HT1080 (cell line): ENCODE measurements at places on chromosomes 16 and 17.

DNA sequence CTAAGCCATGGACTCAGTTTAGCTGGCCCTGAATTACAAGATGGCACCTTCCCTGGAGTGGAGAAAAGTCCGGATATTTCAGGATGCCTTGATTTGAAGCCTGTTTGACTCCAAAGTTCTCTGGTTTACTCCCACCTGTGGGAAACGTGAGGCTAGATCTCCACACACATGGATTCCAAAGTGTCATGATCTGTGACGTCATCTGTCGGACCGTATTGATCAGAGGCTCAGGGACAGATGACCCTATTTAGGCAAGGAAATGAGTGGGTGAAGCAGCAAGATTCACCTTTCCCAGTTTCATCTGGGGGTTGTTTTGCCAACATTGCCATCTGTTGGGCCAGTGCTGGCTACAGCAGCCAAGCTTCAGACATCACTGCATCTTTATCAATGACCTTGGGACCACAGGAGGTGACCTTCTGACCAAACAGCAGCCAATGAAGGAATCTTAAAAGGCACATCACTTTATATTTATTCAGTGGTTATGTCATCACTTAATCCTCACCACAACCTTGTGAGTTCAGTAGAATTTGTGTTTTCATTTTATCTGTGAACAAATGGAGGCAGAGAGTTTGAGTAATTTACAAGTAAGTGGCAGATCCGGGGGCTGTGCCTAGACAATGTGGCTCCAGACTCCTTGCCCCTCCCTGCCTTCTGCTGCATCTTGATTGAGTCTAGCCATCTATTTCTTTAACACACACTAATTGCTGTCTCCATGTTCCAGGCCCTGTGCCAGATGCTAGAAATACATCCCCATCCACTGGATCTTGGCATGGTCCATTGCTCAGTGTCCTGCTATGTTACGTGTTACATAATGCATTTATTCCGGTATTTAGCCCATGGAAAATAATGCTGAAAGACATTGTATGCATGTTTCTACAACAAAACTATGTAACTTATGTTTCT lies 1.5 kb upstream of the CDH13 start:
- DNase-seq = peak; percentile 61

GRCh38 chr16:52756812-52757517 lies 210.0 kb upstream of the TOX3 start:
- no peak for DNase-seq

- DNase-seq = no peak
Observed at GRCh38 chr16:15052747-15053476, 3.0 kb downstream of the NTAN1 start.

DNA sequence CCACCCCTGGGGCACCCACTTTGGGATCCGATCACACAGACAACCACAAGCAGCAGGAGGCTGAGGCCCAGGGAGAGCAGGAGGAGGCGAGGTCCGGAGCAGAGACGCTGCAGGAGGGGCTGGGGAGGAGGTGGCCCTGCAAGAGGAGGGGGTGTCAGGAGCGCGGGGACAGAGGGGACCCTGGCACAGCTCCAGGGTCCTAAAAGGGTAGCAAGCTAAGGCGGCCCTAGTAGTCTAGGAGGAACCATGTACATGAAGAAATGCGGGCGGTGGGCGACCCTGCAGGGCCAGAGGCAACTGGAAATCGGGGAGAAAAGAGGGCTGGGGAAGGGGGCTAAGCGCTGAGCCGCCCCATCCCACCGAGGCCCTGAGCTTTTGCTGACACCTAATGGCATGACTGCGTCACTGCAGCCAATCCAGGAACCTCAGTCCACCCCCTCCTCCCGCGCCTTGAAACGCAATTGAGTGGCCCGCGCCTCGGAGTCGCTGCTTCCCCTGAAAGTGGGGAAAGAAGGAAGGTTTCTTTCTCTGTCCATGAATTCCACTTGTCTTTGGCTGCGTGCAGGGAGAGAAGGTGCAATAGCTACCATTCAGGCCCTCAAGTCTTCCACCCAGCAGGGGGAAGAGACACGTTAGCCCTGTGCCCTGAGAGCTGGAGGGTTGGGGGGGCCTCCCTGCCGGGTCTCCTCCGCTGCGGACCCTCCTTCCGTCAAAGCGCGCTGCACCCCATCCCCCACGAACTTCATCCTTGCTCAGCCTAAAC lies 1.8 kb downstream of the ASGR1 start:
- DNase-seq = peak; percentile 55

GRCh38 chr16:27027971-27028370 lies 38.8 kb upstream of the C16orf82 start:
- no peak for DNase-seq

- no peak for DNase-seq
Observed at GRCh38 chr16:66521252-66521713, 28.6 kb downstream of the TK2 start.

DNA sequence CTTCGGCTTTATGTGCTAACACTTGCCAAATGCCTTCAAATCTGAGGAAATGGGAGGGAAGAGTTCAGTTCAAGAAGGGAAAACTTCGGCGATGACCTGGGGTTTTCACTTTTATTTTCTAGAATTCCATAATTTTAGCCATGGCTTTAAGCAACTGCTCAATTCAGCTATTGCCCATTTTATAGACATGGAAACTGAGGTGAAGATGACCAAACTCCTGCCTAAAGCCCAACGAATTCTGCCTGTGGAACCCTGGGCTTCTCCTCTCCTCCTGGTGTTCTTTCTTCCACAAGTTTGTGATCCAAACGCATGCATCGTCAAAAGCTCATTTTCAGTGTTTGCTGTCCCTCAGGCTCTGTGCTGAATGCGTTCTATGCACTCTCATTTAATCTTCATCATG lies 49.4 kb upstream of the NDRG4 start:
- DNase-seq = no peak

- DNase-seq = no peak
Observed at GRCh38 chr17:22510504-22510903, 818.2 kb downstream of the KCNJ18 start.

- DNase-seq = no peak
Observed at GRCh38 chr16:22739077-22739476, 74.9 kb upstream of the HS3ST2 start.

GRCh38 chr16:80433623-80434022 lies 107.2 kb upstream of the DYNLRB2 start:
- DNase-seq = peak; percentile 63

DNA sequence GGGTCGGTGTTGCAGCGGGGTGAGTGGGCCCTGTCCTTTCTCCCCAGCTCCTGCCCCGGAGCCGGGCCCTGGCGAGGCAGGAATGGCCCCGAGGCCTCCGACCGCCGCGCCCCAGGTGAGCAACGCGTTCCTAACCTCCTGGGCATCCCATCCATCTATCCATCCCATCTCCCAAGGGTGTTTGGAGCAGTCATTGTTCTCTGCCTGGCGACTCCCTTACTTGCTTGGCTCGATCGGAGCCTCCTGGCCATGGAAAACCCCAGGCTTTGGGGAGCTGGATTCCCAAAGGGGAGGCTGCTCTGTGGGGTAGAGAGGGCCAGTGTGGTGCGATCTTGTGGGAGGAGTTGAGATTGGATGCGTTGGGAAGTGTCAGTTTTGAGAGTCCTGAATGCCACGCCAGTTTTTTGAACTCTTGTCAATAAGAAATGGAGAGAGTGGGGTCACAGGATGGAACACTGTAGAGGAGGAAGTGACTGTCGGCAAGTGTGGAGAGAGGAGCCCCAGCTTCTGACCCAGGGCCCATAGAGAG lies 684 bp downstream of the ZFP90 start:
- no peak for DNase-seq

DNA sequence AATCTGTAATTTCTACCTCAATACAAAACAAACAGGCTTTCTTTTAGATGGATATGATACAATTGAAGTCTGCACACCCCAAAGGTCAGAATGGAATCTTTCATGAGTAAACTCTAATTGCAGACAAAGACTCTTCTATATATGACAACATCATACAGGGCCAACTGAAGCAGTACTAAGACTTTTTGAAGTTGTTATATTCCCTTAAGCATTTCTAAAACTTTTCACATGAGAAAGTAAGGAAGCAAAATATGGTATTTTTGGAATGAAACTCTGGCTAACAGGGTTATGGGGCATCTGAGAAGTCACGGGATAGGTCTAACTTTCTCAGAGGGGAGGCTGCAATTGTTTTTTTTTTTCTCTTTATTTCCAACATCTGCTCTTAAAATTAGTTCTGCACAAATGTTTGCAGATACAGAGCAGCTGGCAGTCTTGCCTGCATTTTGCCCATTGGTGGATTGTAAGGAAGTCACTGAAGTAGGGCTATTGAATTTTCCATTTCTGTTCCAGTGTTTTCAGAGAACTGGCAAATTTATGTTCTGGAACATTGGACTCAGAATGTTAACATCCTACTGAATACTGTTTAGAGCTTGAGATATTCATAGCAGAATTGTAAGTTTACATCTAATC lies 59.1 kb downstream of the SSH2 start:
- no peak for DNase-seq

- DNase-seq = no peak
Observed at GRCh38 chr17:6023036-6023831, 46.9 kb upstream of the WSCD1 start.

GRCh38 chr16:83674931-83675535 lies 132.7 kb upstream of the HSBP1 start:
- no peak for DNase-seq

GRCh38 chr17:69900101-69900500 lies 174.9 kb upstream of the KCNJ16 start:
- DNase-seq = no peak

- peak; percentile 67 for DNase-seq
Observed at GRCh38 chr16:28538733-28539596, at the start of gene NUPR1. Gene NUPR1 (minus strand): TSS chr16:28538974. CDS start chr16:28538907, 67 bp downstream.

- DNase-seq = no peak
Observed at GRCh38 chr16:54505549-54506213, 219.1 kb upstream of the IRX3 start.

DNA sequence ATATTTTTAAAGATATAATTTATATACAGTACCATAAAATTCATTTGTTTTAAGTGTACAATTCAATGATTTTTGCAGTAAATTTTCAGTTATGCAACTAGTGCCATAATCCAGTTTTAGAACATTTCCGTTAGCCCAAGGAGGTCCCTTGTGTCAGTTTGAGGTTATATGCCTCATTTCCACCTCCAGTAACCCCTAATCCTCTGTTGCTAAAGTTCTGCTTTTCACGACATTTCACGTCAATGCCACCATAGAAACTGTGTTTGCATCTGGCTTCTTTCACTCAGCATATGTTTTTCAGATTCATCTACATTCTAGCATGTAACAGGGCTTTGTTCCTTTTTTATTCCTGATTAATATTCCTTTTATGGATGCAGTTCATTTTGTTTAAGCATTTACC lies 42.4 kb upstream of the NUDT7 start:
- peak; percentile 2 for DNase-seq

DNA sequence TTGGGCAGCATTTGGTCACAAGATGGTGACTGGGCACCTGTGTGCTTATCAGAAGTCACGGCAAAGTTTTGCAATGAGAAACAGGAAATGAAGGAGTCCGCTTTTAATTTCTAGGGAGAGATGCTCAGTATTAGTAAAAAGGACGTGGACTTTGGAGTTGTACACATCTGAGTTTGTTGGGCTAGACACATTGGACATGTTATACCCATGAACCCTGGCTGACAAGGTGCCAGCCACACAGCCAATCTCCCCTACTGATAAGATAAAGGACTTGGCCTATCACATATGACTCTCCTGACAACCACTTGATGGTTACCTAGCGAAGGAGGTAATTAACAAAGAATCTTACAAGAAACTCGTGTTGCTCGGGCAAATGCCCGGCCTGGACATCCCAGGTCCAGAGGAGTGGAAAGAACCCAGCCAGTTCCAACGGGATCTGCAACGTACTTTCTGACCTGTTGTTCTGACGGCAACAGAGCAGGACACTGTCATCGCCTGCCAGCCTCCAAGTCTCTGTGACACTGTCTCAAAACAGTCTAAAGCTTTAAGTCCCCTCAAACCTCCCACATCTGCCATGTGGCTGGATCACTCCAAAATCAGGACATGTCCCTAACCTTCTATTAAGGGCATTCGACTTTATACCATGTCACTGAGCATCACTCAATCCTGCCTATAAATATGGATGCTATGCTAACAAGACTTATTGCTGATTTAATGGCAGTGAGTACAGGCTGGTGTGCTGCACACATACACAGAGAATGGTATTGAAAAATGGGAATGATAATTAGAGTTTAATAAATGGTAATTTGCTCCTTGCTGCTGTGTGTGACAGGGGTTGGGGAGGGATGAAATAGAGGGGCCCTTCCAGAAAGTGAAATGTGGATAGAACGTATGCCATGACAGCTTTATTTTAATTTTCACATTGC lies 47.6 kb upstream of the LYRM9 start:
- DNase-seq = no peak

GRCh38 chr16:89785523-89786155 lies 30.8 kb downstream of the FANCA start:
- DNase-seq = no peak
